Activated CD4-positive, alpha-beta T cell treated with anti-CD3 and anti-CD28 coated beads, Interleukin-2, amount 10 ng/mL, durations not matched to agents 7 days and 5 days (primary cell): ENCODE measurements at places on chromosomes 5 and 9. TPM values are rescaled to one million over a fixed set of nuclear protein-coding genes. Genes with fewer than 3 reads are reported as not detected.

Gene FBXL17
- total RNA-seq, result 9.6 TPM

Gene GKAP1
- 5.9 TPM for total RNA-seq

Gene ARID3C
- 0.69 TPM for total RNA-seq

Gene SPATA31A3
- total RNA-seq, result not detected

DNA sequence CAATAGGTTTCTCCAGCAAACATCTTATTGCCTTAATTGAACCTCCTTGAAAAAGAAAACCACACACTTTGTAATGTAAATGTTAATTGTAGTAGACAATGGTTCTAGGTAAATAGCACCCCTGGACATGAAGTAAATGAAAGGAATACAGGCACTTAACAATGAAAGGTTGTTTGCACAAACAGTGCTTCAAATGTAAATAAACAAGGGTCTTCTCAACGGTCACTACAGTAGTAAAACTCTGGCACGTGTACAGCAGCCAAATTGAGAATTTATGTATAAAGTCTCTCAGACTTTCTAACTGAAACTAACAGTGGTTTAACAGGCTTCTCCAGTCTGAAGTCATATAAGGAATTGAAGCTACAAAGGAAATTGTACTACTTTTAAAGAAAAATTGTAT, 218.3 kb downstream of the MEF2C start:
- H3K4me3 ChIP-seq, result no peak overlapping the region
- no peak for DNase-seq
- H3K27me3 ChIP-seq, result peaks cover 86% of the 10 kb centered on the region
- H3K4me1 ChIP-seq, result peaks cover 35% of the 10 kb centered on the region

GRCh38 chr9:117268847-117269446, 145.9 kb downstream of the ASTN2 start:
- H3K27ac ChIP-seq, result no peak overlapping the region
- no peaks in the 10 kb centered on the region for H3K36me3 ChIP-seq
- no peaks in the 10 kb centered on the region for H3K27me3 ChIP-seq
- H3K4me3 ChIP-seq, result no peak overlapping the region
- no peaks in the 10 kb centered on the region for H3K4me1 ChIP-seq

- no peak overlapping the region for H3K4me3 ChIP-seq
- H3K4me1 ChIP-seq, result peaks cover 4% of the 10 kb centered on the region
- peaks cover 8% of the 10 kb centered on the region for H3K36me3 ChIP-seq
- no peak overlapping the region for H3K27ac ChIP-seq
- no peak for DNase-seq
These were observed 117.9 kb downstream of the ZSWIM6 start for GRCh38 chr5:61449804-61450492.

DNA sequence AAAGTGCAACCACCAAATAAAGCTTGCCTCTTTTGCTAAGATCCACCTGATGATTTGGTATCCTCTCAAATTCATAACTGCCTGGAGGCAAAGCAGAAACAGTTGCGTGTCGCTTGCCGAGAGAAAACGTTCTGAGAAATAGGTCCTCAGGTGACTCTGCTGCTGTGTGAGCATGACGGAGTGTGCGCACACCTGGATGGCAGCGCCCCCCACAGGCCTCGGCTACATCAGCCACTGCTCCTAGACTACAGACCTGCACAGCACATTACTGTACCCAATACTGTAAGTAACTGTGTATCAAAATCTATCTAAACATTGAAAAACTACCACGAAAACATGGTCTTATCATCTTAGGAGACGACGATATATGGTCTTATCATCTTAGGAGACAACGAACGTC, 87.4 kb downstream of the CAMSAP1 start:
- no peak overlapping the region for H3K4me3 ChIP-seq
- peaks cover 8% of the 10 kb centered on the region for H3K36me3 ChIP-seq
- DNase-seq, result no peak
- no peaks in the 10 kb centered on the region for H3K4me1 ChIP-seq

- DNase-seq, result no peak
- H3K4me1 ChIP-seq, result peaks cover 8% of the 10 kb centered on the region
- no peaks in the 10 kb centered on the region for H3K27me3 ChIP-seq
- H3K36me3 ChIP-seq, result no peaks in the 10 kb centered on the region
- no peak overlapping the region for H3K4me3 ChIP-seq
These were observed 135.9 kb downstream of the ZSWIM6 start for GRCh38 chr5:61467766-61468482.

DNA sequence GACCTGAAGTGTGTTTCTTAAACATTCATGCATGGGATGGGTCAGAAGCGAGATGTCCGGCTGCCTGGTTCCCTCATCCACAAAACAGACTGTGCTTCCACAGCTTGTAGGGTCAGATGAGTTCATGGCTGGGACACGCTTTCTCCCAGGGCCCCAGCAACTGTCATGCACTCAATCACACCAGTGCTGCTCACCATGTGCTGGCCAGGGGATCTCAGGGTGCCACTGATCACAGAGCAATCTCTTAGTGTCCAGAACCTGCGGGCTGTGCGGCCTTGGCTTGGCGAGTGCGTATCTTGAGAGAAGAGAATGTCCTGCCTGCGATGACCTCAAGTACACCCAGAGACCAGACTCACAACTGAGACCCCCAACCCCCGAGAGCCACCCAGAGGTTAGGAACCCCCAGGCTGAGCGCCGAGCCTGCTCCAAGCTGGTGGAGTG, 26.0 kb upstream of the FCN2 start:
- H3K36me3 ChIP-seq, result no peaks in the 10 kb centered on the region
- H3K4me3 ChIP-seq, result no peak overlapping the region
- no peaks in the 10 kb centered on the region for H3K27me3 ChIP-seq

DNA sequence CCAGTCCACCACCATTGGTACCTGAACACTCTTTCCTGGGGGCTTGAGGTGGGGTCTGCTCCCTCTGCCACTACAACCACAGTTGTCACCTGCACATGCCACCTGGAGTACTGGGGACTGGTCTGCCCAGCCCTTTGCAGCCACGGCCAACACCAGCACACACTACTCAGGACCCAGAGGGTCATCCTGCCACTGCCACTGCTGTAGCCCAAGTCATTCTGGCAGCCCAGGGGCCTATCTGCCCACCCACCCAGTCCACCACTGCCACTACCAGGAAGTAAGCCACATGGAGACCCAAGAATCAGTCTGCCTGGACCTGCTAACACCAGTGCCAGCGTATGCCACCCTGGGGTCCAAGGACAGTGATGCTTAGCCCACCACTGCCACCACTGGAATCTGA, 302.4 kb upstream of the TRPC7 start:
- no peaks in the 10 kb centered on the region for H3K36me3 ChIP-seq
- no peaks in the 10 kb centered on the region for H3K27me3 ChIP-seq
- no peak overlapping the region for H3K4me3 ChIP-seq
- H3K27ac ChIP-seq, result no peak overlapping the region
- H3K4me1 ChIP-seq, result no peaks in the 10 kb centered on the region

- DNase-seq, result peak; percentile 40
- H3K27me3 ChIP-seq, result no peaks in the 10 kb centered on the region
- peaks cover 8% of the 10 kb centered on the region for H3K36me3 ChIP-seq
- H3K27ac ChIP-seq, result peak overlapping the region; percentile 87
These were observed 101.6 kb upstream of the SSBP2 start for GRCh38 chr5:81852291-81853029.

DNA sequence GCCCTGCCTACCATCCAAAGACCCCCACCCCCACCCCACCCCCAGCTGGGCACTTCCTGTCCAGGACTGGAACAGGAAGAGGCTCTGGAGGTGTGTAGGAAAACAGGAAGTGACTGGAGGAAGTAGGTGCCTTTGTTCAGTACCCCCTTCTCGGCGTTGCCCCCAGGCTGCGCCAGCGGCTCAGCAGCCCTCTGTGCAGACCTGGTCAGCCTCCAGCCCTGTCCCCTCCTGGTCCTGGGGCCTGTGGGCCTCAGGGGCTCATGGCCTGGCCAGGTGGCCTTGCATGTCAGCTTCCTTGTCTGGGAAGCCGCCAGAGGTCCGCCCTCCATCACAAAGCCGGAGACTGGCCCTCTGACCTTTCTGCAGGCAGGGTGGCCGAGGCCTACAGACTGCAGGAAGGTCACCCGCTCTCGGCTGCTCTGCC, 26.0 kb downstream of the FLT4 start:
- H3K36me3 ChIP-seq, result no peaks in the 10 kb centered on the region
- no peak overlapping the region for H3K27ac ChIP-seq
- no peaks in the 10 kb centered on the region for H3K27me3 ChIP-seq
- H3K4me3 ChIP-seq, result no peak overlapping the region
- H3K4me1 ChIP-seq, result peaks cover 8% of the 10 kb centered on the region
- DNase-seq, result no peak

GRCh38 chr9:35487081-35487480, 2.8 kb upstream of the RUSC2 start:
- no peak overlapping the region for H3K27ac ChIP-seq
- no peaks in the 10 kb centered on the region for H3K36me3 ChIP-seq
- no peak for DNase-seq
- H3K4me3 ChIP-seq, result no peak overlapping the region

DNA sequence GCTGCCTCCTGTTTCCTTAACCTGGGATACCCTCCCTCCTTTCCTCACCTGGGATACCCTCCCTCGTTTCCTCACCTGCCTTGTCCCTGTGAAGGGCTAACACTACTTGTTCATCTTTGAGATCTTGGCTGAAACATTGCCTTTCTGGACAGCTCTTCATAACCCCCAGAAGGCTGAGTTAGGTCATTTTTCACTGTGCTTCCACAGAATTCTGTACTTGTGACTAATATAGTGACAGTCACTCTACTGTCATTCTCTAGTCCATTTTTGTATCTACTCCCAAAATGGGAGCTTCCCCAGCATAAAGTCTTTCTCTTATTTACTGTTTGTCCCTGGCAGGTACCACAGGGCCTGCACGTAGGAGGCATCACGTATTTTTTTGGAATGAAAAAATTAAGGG, 21.5 kb upstream of the DAB2 start:
- H3K4me3 ChIP-seq, result no peak overlapping the region
- peaks cover 10% of the 10 kb centered on the region for H3K27me3 ChIP-seq
- H3K36me3 ChIP-seq, result no peaks in the 10 kb centered on the region
- no peak for DNase-seq
